Stimulated activated CD4-positive, alpha-beta T cell treated with anti-CD3 and anti-CD28 coated beads, TNF-alpha, amount 100 ng/mL, for 4 hours (primary cell): ENCODE measurements at places on chromosomes 13 and 19.

DNA sequence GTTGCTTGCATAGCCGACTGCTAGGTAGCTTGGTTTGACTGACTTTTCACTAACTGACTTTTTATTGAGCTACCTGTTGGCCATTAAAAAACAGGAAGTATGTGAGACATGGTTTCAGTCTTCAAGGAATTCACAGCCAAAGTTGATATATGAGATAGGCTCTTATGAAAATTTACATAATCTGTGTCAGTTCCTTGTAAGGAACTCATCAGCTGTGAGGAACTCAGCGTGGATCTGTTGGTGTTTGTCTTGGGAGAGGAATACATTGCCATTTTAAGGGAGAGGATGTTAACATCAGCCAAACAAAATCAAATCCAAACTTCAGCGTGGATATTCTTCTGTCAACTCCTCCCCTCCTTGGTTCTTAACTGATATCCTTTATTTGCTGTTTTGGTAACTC is 2.0 kb downstream of the RNF113B start:
- DNase-seq: no peak

- no peak for DNase-seq
These were observed 4.6 kb downstream of the SAFB start for GRCh38 chr19:5627395-5627904.

GRCh38 chr19:11699931-11700794 is 38.6 kb downstream of the ZNF823 start:
- DNase-seq: no peak

DNA sequence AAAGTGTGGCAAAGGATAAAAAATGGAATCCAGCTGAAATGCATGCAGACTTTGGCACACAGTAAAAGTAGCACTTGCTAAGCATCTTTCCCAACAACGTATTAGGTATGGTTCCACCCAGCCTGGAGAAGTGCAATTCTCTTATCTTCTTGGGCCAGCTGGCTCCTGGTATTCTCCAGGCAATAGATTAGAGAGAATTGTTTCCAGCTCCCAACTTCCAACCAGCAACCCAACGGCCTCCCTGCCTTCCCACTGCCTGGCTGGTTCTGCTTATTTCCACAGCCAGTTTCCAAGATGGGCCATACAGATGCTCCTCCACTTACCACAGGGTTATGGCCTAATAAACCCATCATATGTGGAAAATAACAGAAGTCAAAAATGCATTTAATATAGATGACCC is 133.4 kb downstream of the OXGR1 start:
- no peak for DNase-seq

DNA sequence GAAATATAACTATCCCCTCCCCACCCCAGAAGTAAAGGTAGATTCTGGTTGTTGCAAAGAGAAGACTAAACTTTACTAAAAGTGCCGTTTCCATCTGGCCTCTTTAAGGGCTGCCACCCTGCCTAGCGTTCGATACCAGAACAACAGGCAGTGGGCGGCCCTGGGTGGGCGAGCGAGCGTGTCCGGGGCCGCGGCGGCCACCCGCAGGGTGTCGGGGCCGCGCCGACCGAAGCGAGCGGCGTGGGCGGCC is 2.6 kb downstream of the FGF9 start:
- no peak for DNase-seq

DNA sequence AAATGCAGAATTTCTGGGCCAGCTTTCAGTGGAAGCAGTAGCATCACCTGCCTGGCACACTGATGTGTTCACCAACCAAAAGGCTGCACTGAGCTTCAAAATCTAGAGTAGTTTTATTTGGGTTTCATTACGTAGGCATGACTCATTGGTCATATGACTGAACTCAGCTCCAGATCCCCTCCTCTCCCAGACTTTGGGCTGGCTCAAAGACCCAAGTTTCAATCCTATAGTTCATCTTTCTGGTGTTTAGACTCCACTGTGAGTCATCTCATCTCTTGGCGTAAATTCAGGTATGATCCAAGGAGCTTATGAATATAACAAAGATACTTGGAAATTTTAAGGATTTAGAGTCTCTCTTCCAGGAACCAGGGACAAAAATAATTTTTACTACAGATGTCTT is 17.7 kb downstream of the ZMYM5 start:
- DNase-seq: no peak

DNA sequence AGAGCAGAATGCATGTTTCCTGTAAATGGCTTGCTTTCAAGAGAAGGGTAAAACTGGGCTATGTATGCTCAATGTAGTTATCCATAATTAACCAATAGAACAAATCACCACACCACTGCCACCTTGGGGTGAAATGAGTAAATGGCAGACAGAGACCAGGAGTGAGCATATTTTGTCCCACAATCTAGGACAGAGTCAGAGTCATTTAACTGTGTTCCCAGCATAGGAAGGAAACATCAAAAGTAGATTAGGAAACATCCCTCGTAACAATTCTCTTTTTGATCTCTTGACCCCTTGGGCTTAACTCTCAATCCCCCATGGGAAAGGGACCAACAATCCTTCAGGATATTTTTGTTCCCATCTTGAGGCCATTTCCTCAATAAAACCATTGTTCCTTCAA is 224.8 kb downstream of the NHLRC3 start:
- DNase-seq: no peak
